Kidney (tissue), 22 donors: ENCODE measurements at places on chromosomes 12 and 14. TPM values are rescaled to one million over a fixed set of nuclear protein-coding genes. Genes with fewer than 3 reads are reported as not detected.

GRCh38 chr12:120013659-120014380 is 24.8 kb downstream of the BICDL1 start:
- no peak for DNase-seq

- no peak for DNase-seq
Measured at GRCh38 chr14:71135911-71136310, 228.7 kb downstream of the PCNX1 start.

The CLEC4D gene
- 0.41 TPM for total RNA-seq

GRCh38 chr14:24633353-24633752 is 637 bp downstream of the GZMB start:
- DNase-seq: no peak

GRCh38 chr14:69288956-69289705 is 29.2 kb downstream of the GALNT16 start:
- DNase-seq: peak; percentile 16
